ENCODE measurements at places on chromosomes 12 and 14.

DNA sequence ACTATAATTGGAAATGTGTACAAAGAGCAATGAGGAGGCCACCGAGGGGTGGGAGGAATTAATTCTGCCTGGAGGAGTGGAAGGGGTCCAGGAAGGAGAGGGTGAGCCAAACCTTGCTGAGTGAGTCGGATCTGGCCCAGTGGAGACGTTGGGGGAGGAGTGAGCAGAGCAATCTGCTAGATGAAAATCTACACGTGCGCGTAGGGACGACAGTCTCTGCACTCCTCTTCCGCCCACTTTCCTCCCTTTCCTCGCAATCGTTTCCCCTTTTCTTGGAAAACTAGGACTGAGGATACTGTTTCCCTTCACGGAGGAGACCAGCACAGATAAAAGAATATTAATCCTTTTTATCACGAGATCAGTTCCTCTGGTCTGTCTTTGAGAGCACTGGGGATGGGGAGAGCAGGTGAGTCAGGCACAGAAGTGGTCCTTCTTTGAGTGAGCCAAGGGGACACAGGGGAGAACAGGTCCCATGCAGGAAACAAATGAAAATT is 2.9 kb upstream of the NAB2 start:
- no peak for DNase-seq

DNA sequence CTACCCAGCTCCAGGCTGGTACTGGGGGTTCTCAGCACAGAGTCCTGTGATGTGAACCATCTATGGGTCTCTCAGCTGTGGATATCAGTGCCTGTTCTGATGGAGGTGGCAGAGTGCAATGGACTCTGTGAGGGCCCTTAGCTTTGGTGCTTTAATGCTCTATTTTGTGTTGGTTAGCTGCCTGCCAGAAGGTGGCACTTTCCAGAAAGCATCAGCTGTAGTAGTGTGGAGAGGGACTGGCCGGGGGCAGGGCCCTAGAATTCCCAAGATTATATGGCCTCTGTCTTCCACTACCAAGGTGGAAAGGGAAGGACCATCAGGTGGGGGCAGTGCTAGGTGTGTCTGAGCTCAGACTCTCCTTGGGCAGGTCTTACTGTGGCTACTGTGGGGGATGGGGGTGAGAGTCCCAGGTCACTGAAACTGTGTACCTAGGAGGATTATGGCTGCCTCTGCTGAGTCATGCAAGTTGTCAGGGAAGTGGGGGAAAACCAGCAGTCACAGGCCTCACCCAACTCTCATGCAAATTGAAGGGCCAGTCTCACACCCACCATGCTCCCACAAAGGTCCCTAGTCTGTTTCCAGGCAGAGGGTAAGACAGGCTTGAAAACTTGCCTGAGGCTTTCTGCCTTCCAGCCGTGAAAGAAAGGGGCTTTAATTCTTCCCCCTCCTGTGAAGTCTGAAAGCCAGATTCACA is 878.1 kb downstream of the C12orf50 start:
- DNase-seq: no peak

DNA sequence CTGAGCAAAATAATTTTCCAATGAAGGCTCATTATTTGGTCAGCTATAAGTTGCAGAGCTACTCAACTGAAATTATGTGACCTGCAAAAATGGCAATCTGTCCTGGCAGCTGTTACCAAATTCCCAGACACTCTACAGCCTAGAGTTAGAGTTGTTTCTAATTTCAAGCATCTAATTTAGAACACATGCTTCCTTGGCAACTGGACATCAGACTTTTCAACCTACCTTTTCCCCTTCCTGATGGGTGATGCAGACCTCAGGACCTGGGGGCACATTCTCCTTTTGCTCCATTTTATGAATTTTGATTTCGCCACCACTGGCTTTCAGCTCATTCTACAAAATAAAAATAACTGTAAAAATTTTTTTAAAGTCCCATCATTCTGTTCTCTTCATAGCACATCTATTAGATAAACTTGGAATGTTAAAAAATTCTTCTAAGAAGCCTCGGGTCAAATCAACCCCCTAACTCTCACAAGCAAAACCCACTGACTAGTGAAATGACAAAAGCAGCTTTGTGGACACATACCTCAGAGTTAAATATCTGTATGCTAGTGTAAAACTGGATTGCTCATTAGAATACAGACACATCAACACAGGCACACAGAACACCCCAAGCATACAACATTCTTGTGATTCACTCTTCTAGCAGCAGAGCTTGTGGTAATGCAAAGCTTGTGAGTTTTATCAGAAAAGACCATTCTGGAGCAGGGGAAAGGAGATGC is 33.5 kb upstream of the CERS5 start:
- no peak for DNase-seq

GRCh38 chr12:84043355-84043754 is 869.2 kb downstream of the SLC6A15 start:
- DNase-seq: no peak
